ENCODE measurements at places on chromosomes 7 and 10. TPM values are rescaled to one million over a fixed set of nuclear protein-coding genes. Genes with fewer than 3 reads are reported as not detected.

KLF14 gene
- total RNA-seq, result not detected

MYH16 gene
- 0.36 TPM for total RNA-seq

CHCHD3 gene
- total RNA-seq, result 100 TPM

SLC26A5 gene
- total RNA-seq, result not detected

ITPRID1 gene
- total RNA-seq, result not detected

ANKRD30A gene
- not detected for total RNA-seq

GPR37 gene
- total RNA-seq, result 2.9 TPM

PLEKHS1 gene
- total RNA-seq, result not detected

DPYSL4 gene
- total RNA-seq, result 11.7 TPM

OSBPL3 gene
- total RNA-seq, result 23.9 TPM

RPEL1 gene
- under 0.01 TPM for total RNA-seq

SSBP1 gene
- total RNA-seq, result 149 TPM

TSPAN33 gene
- 2.4 TPM for total RNA-seq

NRCAM gene
- total RNA-seq, result 49.5 TPM

NPC1L1 gene
- under 0.01 TPM for total RNA-seq
